ENCODE measurements at places on chromosomes 5 and 9.

- no peak for DNase-seq
Measured at GRCh38 chr9:18056269-18056992, 417.5 kb upstream of the ADAMTSL1 start.

DNA sequence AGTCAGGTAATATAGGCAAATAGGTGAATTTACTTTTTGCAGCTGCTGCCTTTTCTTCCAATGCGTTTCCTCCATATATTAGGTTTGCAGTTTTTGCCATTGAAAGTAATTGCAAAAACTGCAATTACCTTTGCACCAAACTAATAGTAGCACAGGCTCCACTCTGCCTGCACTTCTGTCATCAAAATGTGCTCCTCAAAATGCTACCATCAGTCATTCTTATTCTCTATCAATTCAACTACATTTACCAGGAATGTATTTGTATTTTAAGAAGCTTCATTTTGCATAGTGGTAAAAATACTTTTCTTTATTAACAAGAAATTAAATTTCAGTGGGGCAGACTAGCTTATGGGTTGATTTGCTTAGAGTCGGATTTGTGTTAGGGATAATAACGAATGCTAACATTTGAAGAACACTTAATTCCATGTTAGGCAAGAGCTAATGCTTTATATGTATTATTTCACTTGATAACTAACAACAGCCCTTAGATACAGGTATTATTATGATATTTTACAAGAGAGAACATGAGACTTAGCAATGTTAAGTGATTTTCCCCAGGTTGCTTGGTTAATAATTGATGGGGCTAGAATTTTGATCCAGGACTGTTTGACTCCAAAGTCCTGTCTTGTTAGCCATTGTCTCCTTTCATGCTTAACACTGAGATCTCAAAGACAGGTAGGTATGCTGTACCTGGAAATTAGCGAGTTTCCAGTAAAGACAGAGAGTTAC lies 300.4 kb downstream of the MAN2A1 start:
- DNase-seq, result no peak

GRCh38 chr5:138408023-138408422 lies 30.8 kb upstream of the REEP2 start:
- DNase-seq, result no peak

- DNase-seq, result no peak
Measured at GRCh38 chr5:142847898-142848790, 78.0 kb downstream of the ARHGAP26 start.

All from T1000 (cell line).